Heart right ventricle (tissue), 16 donors: ENCODE measurements at places on chromosomes 11 and 22. TPM values are rescaled to one million over a fixed set of nuclear protein-coding genes. Genes with fewer than 3 reads are reported as not detected.

The ZBTB16 gene
- 21.1 TPM for polyA plus RNA-seq

The EI24 gene
- 72.9 TPM for polyA plus RNA-seq

The CD3E gene
- 0.37 TPM for polyA plus RNA-seq

The OR2AG1 gene
- not detected for polyA plus RNA-seq

The KDM4E gene
- polyA plus RNA-seq, result not detected

The PGGHG gene
- polyA plus RNA-seq, result 15.9 TPM

The RAB38 gene
- polyA plus RNA-seq, result 1.6 TPM

The OR5AS1 gene
- polyA plus RNA-seq, result not detected

The CSKMT gene
- polyA plus RNA-seq, result 8.8 TPM

The MYO7A gene
- 0.91 TPM for polyA plus RNA-seq
